ENCODE measurements at places on chromosomes 3 and 15. TPM values are rescaled to one million over a fixed set of nuclear protein-coding genes. Genes with fewer than 3 reads are reported as not detected.

Gene TICRR
- 2.8 TPM for total RNA-seq

Gene GOLGA8S
- 0.23 TPM for total RNA-seq

Gene CTDSPL
- total RNA-seq: 16.6 TPM

Gene ATP8B4
- 11.1 TPM for total RNA-seq

Gene NRG4
- total RNA-seq: 1.8 TPM

Gene LRRC2
- 1.2 TPM for total RNA-seq

Gene SPINT1
- 6.9 TPM for total RNA-seq

Gene CAMKV
- total RNA-seq: 144 TPM

Gene SCN5A
- total RNA-seq: 2.8 TPM

Gene FGD5
- 5.5 TPM for total RNA-seq

Gene HTR3E
- total RNA-seq: not detected

Gene WDR82
- total RNA-seq: 162 TPM

Gene RPS27L
- 24.7 TPM for total RNA-seq

Gene MYH15
- 1.2 TPM for total RNA-seq

Gene SLC22A13
- 0.69 TPM for total RNA-seq

Gene KIAA1143
- 44.5 TPM for total RNA-seq

Gene FSIP1
- total RNA-seq: 22.6 TPM

Gene TMEM207
- not detected for total RNA-seq

Gene CALML4
- total RNA-seq: 3.5 TPM

Gene SECISBP2L
- total RNA-seq: 91.6 TPM

Gene MESP1
- 2.5 TPM for total RNA-seq

Gene LNP1
- 16.6 TPM for total RNA-seq

Gene PRTG
- 8.8 TPM for total RNA-seq

Gene PATL2
- not detected for total RNA-seq

Gene UBE2Q2
- 66.7 TPM for total RNA-seq

Gene CSPG5
- 206 TPM for total RNA-seq

Gene GREM1
- total RNA-seq: under 0.01 TPM

Gene SV2B
- total RNA-seq: 30.2 TPM

Gene IL5RA
- 11.1 TPM for total RNA-seq

Gene EPHB3
- total RNA-seq: 20.5 TPM

Gene GAP43
- total RNA-seq: 418 TPM

Gene ZNF385D
- total RNA-seq: 36.7 TPM

Gene COL6A5
- total RNA-seq: 0.69 TPM

Gene CACNA2D3
- total RNA-seq: 69.7 TPM

Gene NR2E3
- not detected for total RNA-seq

Gene STRIT1
- 2.1 TPM for total RNA-seq

Gene CCDC39
- 3.9 TPM for total RNA-seq

Gene GOLGA6L9
- total RNA-seq: 5.1 TPM

Gene GABRR3
- not detected for total RNA-seq

Gene MEGF11
- total RNA-seq: 6.9 TPM

Gene CHRNA7
- 12.7 TPM for total RNA-seq

Gene MCTP2
- 3.2 TPM for total RNA-seq

Gene STRC
- 0.92 TPM for total RNA-seq

Gene TLR9
- under 0.01 TPM for total RNA-seq

Gene CPNE9
- 12.7 TPM for total RNA-seq
